Activated naive CD8-positive, alpha-beta T cell treated with anti-CD3 and anti-CD28 coated beads for 36 hours (primary cell): ENCODE measurements at places on chromosomes 6 and 20.

GRCh38 chr6:159450815-159451465, 242.1 kb downstream of the SOD2 start:
- DNase-seq: no peak

DNA sequence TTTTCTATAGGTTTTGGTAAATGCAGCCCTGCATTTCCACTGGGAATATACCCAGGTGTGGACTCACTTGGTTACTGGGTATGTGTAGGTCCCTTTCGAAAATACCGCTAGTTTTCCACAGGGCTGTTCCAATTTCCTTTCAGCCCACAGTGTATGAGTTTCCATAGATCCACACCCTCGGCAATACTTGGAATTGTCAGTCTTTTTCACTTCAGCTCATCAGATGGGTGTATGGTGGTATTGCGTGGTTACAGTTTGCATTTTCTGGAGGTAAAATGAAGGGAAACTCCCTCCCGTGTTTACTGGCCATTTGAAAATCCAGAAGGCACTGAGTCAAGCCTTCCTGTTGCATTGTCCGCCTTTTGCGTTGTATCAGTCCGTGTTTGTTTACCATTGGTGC, 453.6 kb downstream of the CDH26 start:
- DNase-seq: no peak

DNA sequence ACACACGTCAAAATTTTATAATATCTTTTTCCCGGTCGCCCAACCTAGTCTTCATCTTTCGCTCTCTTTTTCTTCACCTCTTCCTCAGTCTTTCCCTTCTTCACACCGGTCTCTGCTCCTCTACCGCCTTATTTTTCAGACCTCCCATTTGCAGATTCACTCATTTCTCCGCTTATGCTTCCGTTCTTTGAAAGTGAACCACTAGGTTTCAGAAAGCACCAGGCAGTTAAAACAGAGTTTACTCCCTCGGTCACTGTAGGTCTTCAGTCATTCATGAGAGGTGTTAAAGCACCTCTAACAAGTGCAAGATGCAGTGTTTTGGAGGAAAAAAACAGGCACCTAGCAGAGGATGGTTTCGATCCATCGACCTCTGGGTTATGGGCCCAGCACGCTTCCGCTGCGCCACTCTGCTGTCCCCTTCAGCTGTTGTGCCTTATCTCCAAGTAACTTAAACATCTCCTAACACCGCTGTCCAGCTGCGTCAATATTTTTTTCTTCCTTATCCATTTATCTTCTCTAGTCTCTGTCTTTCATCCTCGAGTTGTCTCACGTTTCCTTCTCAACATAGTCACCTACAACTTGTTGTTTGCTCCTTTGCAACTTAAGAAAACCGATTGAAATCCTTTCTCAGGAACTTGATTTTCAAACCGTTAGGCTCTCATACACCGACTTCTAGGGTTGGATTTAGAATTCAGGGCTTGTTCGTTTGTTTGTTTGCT, 119.7 kb upstream of the ZNF184 start:
- DNase-seq: peak; percentile 61

- no peak for DNase-seq
Measured at GRCh38 chr20:6006603-6006949, 47.3 kb downstream of the LRRN4 start.

DNA sequence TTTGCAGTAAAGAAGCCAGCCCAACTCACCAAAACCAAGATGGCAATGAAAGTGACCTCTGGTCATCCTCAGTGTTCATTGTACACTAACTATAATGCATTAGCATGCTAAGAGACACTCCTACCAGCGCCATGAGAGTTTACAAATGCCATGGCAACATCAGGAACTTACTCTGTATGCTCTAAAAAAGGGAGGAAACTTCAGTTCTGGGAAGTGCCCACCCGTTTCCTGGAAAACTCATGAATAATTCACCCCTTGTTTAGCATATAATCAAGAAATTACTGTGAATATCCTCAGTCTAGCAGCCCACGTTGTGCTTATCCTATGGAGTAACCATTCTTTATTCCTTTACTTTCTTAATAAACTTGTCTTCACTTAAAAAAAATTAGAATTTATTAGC, 19.4 kb upstream of the TRERF1 start:
- no peak for DNase-seq

DNA sequence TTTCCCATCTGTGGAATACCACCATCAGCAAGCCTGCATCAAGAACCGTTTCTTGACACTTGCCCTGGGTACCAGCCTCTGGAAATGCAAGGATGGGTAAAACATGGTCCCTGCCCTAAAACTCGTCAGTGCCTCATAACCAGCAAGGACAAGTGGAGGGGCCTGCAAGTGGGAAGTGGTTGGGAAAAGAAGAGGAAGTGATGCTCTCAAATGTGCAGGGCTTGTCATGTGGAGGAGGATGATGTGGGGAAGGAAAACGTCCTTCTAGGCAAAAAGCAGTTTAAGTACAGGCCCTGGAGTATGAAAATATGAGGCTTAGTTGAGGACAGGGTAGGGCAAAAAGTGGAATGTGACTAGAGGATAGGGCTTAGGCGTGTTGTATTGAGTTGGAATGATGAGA, 19.0 kb downstream of the RREB1 start:
- no peak for DNase-seq

- DNase-seq: peak; percentile 41
Measured at GRCh38 chr6:35139924-35140638, 1.1 kb downstream of the TCP11 start.

- DNase-seq: no peak
Measured at GRCh38 chr6:17771609-17772008, 64.9 kb upstream of the NUP153 start.

DNA sequence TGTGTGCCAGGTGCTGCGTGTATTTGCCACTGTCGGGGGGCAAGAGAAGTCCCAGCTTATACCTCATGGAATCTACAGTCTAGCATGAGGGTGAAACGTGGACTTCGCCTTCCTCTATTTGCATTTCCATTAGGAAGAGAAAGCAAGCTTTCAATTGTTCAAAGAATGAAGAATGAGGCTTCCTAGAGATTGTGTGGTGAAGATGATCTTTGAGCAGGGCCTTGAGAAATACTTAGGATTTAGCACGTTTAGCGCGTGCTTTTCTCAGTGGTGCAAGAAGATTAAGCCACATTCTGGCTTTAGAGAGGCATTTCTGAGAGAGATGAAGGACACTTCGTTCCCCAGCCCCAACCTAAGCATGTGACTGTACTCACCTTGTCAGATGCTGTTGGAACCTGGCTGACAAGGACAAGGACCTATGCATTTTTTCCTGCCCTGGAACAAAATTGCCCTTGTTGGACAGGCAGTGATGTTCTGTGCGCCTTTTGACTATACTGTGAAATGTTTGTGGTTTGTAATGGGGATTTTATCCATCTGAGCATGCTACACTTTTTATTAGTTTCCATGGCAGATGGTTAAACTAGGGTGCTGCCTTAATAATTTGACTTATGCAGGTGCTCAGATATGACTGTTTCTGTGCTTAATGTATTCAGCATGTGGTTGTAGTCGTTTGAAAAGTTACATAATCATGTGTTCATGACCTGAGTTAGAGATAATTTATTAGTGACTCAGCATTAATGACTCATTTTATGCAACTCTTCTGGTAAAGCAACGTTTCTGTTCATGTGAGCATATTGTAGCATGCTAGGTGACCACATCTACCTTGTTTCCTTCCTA, 10.7 kb downstream of the TULP4 start:
- DNase-seq: peak; percentile 3

GRCh38 chr6:42251911-42252637, 34.4 kb upstream of the MRPS10 start:
- DNase-seq: no peak

GRCh38 chr6:39962831-39963230, 28.6 kb upstream of the MOCS1 start:
- DNase-seq: no peak

- peak; percentile 59 for DNase-seq
Measured at GRCh38 chr20:58907320-58908137, 55.0 kb downstream of the GNAS start.

DNA sequence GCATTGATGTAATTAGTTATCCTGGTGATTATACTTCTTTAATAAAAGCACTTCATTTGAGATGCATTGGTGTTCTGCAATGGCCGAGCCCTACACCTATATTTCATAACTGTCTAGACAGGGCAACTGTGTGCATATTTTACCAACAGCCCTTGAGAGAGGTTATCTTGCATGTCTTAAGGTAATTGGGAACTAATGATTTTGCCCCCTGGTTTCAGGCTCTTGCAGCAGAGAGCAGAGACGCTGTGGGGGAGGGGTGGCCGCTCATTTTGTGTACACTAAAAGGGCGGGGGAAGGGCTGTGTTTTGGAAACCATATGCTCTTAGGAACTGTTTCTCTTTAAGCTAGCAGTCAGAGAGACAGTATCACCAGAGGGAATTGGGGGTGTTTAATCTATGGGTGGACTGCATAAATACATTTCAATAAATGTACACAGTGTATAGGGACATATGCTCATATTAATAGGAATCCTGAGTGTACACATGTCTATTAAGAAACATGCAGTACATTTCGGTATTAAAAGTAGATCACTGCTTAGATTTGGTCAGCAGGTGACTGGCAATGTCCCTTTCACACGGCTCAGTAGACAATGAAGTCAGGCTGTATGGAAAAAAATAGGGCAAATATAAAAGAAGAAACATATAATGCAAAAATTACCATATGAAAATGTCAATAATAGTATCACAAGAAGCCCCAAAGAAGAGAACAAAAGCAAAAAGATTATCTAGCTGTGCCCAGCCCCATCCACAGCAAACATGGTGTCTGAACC, 402.9 kb upstream of the CITED2 start:
- DNase-seq: no peak

DNA sequence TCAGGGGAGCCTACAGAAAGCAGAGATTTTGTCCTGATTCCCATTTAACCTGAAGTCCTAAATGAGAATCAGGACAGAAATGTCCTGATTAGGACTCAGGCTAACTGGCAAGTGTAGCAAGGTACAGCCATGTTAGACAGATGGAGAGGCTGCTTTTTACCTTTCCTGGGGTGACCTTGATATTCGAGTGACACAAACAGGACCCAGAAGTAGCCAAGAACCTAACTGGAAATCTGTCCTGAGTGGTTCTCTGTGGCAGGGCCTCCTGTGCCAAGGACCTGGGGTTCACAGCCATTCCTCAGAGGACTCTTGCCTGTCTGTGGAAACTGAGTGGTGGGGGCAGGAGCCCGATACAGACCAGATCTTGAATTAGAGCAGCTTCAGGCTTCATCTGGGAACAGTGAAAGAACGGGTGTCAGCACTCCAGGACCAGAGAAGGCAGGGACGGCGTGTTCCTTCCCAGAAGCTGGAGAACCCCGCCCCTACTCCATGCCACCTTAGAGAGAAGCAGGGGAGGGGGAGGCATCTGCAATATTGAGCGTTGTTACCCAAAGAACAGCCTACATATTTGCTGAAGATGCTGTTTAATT, 4.3 kb upstream of the FUCA2 start:
- no peak for DNase-seq

GRCh38 chr20:61682114-61682995, 383.3 kb downstream of the TAF4 start:
- DNase-seq: no peak
